Esophagus muscularis mucosa (tissue), 4 donors: ENCODE measurements at places on chromosomes 3 and 15.

GRCh38 chr3:74642876-74643275, 28.4 kb upstream of the CNTN3 start:
- no peak for DNase-seq

GRCh38 chr3:108495717-108496116, 14.7 kb downstream of the MYH15 start:
- no peak for DNase-seq

GRCh38 chr3:13950042-13950441, 70.2 kb upstream of the WNT7A start:
- DNase-seq: no peak

DNA sequence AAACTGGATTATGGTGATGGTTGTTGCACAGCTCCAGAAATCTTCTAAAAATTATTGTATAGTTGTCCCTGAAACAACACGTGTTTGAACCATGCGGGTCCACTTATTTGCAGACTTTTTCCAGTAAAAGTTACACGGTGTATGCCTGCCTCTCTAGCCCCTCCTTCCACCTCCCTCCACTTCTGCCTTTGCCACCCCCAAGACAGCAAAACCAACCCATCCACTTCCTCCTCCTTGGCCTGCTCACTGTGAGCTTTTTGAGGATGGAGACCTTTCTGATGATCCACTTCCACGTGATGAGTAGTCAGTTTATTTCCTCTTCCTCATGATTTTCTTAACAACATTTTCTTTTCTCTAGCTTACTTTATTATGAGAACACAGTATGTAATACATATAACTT, 5.4 kb downstream of the CYFIP1 start:
- no peak for DNase-seq
